Aorta (tissue), 5 donors: ENCODE measurements at places on chromosomes 4 and X. TPM values are rescaled to one million over a fixed set of nuclear protein-coding genes. Genes with fewer than 3 reads are reported as not detected.
A peak's percentile ranks its signal among the peaks of the same experiment; 100 is the strongest.

The ARMCX5 gene
- 2.5 TPM for polyA plus RNA-seq

The ZFP42 gene
- not detected for polyA plus RNA-seq

GRCh38 chr4:99054428-99054994 lies 34.1 kb downstream of the ADH5 start:
- H3K4me1 ChIP-seq: no peaks in the 10 kb centered on the region
- no peak overlapping the region for H3K4me3 ChIP-seq
- no peak for DNase-seq
- H3K27ac ChIP-seq: no peak overlapping the region

- no peaks in the 10 kb centered on the region for H3K27me3 ChIP-seq
- H3K4me3 ChIP-seq: no peak overlapping the region
- no peak overlapping the region for H3K27ac ChIP-seq
- H3K36me3 ChIP-seq: no peaks in the 10 kb centered on the region
- no peak for DNase-seq
These were observed 83.9 kb upstream of the MAP3K15 start for GRCh38 chrX:19599253-19599652.

- H3K4me1 ChIP-seq: no peaks in the 10 kb centered on the region
- no peak for DNase-seq
- H3K36me3 ChIP-seq: no peaks in the 10 kb centered on the region
These were observed 109.4 kb downstream of the EFHC2 start for GRCh38 chrX:44234116-44234515.

GRCh38 chr4:87499403-87500091 lies 29.6 kb downstream of the SPARCL1 start:
- peaks cover 4% of the 10 kb centered on the region for H3K36me3 ChIP-seq
- no peak for DNase-seq
- no peak overlapping the region for H3K27ac ChIP-seq

GRCh38 chrX:41666251-41666650 lies 22.5 kb upstream of the GPR34 start:
- H3K4me3 ChIP-seq: no peak overlapping the region
- H3K27ac ChIP-seq: no peak overlapping the region
- H3K27me3 ChIP-seq: no peaks in the 10 kb centered on the region

DNA sequence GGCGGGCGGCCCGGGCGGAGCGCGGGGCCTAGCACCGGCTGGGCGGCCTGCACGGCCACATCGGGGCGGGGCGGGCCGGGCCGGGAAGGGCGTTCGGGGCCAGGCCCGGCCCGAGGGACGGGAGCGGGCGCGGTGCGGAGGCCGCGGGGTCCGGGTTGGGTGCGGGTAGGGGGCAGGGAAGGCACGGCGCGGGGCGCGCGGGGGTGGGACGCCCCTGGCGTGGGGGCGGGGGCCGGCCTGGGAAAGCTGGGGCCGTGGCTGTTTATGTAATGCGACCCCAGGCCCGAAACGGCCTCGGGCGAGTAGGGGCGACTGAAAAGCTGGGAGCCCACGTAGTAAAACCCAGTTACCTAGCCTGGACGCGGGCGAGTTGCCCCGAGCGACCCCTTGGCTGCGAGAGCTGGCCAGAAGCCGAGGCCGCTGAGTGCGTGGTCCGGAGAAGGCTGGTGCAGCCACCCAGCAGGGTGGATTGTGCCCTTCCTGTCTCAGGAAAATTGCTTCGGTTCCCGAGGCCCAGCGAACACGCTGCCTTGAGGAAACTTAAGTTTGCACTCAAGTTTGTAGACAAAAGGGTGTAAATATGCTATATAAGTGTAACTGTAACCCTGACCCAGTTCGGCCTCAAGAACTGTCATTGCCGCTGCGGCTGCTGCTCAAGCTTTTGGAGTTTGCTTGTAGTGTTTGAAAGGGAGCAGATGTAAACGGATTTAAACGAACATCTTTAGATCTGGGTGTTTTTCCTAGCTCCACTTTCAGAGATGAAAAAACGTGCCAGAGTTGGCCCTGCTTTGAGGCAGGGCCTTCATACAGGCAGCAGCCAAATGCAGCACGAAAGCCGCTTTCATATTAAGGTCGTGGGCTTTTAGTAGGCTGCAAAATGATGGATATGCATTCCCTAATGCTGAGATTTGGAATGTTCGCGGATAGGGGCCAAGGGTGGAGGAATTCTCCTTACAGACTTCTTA lies 674 bp downstream of the SEC24B start:
- peak overlapping the region; percentile 89 for H3K4me3 ChIP-seq
- H3K36me3 ChIP-seq: no peaks in the 10 kb centered on the region
- peak; percentile 66 for DNase-seq
- no peaks in the 10 kb centered on the region for H3K27me3 ChIP-seq
- H3K4me1 ChIP-seq: peaks cover 5% of the 10 kb centered on the region
- H3K27ac ChIP-seq: peak overlapping the region; percentile 23

DNA sequence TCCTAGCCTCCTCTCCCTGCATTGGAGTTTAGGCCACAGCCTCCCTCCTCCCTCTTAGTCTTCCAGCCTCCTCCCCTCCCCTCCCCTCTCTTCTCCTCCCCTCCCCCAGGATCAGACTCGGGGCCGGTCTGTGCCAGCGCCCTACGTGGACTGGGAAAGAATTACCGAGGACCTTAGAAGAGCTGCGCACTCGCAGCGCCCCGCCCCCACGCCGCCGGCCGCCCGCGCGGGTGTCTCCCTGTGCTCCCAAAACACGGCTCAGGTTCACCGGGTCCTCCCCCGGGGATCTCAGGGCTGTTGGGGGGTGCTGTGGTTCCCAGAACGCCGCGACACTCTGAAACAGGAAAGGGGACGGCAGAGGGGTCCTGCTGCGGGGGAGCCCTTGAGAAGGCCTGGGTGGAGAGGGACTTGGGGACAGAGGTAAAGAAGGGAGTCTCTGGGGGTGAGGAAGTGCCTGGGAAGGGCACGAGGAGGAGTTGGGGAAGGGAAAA lies 122.3 kb upstream of the TBL1X start:
- H3K4me3 ChIP-seq: peak overlapping the region; percentile 10
- H3K27me3 ChIP-seq: no peaks in the 10 kb centered on the region
- no peaks in the 10 kb centered on the region for H3K4me1 ChIP-seq
- no peaks in the 10 kb centered on the region for H3K36me3 ChIP-seq

DNA sequence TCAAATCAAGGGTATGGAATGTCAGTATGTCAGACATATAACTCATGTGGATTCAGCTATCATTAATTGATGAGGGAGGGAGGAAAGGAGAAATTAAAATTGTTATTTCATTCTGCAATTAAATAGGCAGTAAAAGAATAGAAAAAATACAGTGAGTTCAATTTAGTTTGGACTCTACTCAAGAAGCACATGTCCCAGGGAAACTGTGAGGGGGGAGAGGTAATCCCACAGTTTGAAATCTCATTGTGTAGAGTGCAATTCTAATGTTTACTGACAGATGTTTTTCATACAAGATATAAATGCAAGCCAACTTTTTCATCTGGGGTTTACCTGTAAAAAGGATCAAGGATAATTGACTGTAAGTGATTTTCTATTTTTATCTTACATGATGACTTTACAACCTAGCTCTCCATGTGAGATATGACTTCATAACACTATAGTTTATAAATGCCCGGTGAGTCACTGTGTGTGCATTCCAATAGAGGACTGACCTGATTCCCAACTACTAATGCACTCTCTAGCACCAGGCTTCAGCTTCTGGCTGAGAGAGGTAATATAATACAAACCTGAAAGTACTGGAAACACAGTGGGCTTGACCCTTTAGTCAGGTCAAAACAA lies 35.2 kb upstream of the SCD5 start:
- no peak overlapping the region for H3K4me3 ChIP-seq
- H3K4me1 ChIP-seq: no peaks in the 10 kb centered on the region
- H3K36me3 ChIP-seq: peaks cover 4% of the 10 kb centered on the region
- H3K27ac ChIP-seq: no peak overlapping the region

GRCh38 chr4:6720202-6720699 lies 4.3 kb downstream of the BLOC1S4 start:
- H3K36me3 ChIP-seq: no peaks in the 10 kb centered on the region
- H3K4me3 ChIP-seq: no peak overlapping the region
- H3K27me3 ChIP-seq: no peaks in the 10 kb centered on the region
- no peak overlapping the region for H3K27ac ChIP-seq
- DNase-seq: peak; percentile 91

DNA sequence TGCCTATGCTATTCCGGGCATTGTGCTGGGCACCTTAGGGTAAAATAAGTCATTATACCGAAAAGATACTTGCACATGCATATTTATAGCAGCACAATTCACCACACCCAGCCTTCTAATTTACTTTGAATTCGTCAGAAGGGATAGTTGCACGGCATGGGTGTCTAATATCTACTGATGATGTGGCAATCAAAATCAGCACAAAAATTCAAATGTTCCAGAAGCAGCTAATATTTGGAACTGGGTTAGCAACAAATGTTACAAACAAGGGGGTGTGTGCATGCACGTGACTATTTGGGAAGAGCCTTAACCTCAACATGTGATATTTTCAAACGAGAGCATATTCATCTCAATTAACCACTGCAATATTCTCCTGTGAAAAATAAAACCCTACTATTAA lies 79.7 kb upstream of the PRSS48 start:
- H3K36me3 ChIP-seq: no peaks in the 10 kb centered on the region
- no peak overlapping the region for H3K4me3 ChIP-seq
- no peaks in the 10 kb centered on the region for H3K27me3 ChIP-seq

- no peaks in the 10 kb centered on the region for H3K36me3 ChIP-seq
- no peaks in the 10 kb centered on the region for H3K4me1 ChIP-seq
- H3K27ac ChIP-seq: no peak overlapping the region
These were observed 13.8 kb downstream of the CXCL13 start for GRCh38 chr4:77619408-77619807.

- DNase-seq: no peak
- peaks cover 3% of the 10 kb centered on the region for H3K4me1 ChIP-seq
- no peaks in the 10 kb centered on the region for H3K36me3 ChIP-seq
- H3K27ac ChIP-seq: peak overlapping the region; percentile 25
These were observed 741 bp downstream of the ANAPC4 start for GRCh38 chr4:25377572-25378436.
